Activated CD8-positive, alpha-beta memory T cell treated with anti-CD3 and anti-CD28 coated beads, Interleukin-2, amount 50 U/mL, for 48 hours (primary cell): ENCODE measurements at places on chromosomes 5 and 9.

DNA sequence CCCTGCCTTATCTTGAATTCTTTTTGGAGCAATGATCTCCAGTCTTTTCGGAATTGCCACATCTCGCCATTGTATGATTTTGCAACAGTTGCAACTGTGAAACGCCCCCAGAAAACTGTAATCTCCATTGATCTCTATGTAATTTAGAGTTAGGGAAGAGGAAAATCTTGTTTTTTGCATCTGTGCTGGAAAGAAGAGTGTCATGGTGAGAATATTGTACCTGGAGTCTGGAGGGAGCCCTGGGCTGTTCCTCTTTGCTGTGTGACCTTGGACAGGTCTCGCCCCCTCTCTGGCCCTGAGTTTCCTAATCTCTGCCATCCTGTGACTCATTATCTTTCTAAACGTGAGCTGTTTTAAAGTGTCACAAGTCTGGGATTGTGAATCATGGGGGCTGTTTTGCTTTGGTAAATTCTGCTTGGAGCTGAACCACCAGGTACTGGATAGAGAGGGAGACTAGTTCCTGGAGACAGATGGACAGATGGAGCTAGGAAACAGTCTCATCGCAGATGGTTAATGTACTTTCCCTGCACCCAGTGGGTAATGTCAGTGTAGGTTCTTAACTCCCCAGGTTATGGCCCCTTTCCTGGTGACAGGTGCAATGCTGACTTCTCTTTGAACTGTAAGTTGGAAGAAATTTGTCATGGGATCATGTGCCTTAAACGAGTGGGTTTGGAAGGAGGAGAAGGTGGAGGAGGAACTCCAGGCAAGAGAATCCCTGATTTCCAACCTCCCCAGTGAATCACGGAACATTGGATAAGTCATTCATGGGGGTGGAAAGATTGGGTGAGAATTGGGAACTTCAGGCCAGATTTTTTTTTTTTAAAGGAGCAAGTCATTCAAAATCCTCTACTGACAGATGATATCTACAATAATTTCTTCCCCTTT is 19.6 kb downstream of the PPARGC1B start:
- DNase-seq, result no peak

DNA sequence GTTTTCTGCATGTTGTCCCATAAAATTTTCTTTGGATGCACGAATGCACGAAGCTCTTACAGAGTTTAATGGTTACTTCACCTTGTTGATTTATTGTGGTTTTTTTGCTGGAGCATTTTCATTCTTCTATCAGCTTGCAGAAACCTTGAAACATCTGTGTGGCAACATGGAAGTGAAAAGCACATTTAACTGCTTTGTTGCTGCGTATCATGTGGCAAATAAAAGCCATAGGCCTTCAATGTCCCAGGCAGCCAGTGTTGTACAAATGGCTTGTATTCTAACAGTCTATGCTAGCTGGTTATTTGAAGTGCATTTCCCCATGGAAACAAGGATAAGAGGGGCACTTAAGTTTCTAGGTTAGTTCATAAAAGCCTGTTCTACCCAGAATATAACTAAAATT is 42.5 kb upstream of the RASGRF2 start:
- no peak for DNase-seq

- DNase-seq, result no peak
Measured at GRCh38 chr9:114437401-114437893, 49.7 kb upstream of the AKNA start.

- DNase-seq, result no peak
Measured at GRCh38 chr5:72621576-72621975, 114.4 kb upstream of the ZNF366 start.

- no peak for DNase-seq
Measured at GRCh38 chr9:104743376-104743985, 4.0 kb upstream of the NIPSNAP3A start.

GRCh38 chr9:13443346-13444244 is 164.1 kb upstream of the MPDZ start:
- no peak for DNase-seq

DNA sequence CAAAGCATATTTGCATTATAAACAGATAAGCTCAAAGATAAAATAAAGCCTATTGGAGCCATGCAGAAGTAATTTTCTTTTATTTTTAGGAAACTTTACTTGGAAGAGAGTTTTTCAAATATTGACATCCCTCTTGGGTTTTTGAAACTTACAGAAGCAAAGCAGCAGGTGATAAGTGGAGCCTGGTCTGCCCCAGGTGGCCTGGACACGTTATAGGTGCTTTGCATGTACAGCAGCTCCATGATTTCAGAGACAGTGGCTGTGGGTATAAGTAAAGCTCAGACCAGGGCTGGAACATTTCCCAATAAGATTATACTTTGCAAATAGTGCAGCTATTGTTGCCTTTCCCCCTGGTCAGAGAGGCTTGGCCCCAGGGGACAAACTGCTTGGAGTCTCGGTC is 51.5 kb downstream of the CCDC192 start:
- DNase-seq, result no peak

GRCh38 chr9:32703635-32704034 is 68.2 kb upstream of the TAF1L start:
- DNase-seq, result no peak

DNA sequence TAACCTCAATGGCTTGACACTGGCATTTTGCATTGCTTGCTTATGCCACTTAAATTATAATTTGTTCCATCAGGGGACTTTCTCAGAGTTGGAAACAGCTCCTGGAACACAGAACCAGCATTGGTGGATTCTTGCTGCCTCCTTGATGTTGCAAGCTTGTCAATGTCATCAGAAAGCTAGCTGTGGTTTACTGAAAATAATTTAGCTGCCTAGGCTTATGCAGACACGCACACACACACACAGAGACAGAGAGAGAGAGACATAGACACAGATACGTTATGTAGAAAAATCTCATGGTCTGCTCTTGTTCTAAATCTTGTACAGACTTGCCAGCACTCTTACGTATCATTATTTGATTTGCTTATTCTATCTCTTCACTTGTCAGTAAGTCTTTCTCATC is 78.0 kb downstream of the HMHB1 start:
- DNase-seq, result no peak

DNA sequence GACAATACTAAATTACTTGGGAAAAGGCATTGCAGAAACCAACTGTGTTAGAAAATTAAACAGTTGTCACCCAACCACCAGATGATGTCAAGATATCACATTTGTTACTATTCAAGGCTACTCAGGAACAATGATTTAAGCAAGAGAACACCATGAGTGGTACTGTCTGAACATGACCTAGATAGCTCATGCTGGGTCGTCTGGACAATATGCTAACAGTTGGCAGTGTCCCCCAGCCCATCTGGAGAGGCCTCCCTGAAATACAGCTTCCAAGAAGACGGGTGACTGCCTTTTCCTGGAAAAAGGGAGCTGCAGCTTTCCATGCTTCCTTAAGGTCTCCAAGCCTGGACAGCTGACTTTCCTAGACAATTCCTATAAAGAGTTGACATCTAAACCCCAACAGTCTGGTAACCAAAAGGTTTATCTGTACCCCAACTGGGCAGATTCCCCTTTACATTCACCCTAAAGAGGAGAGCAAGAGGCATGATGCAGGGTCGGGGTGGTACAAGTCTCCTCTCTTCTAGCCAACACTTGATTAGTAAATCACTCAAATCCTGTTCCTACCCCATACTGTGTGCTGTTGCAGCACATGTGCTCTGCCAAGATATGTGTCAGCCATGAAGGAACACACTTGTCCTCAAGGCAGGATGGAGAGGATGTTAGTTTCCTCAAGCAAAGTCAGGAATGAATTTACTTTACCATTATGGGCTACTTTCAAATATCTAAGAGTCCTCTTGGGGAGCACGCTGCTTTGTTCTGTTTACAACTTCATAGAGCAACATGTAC is 433.0 kb downstream of the PDE4D start:
- DNase-seq, result no peak

- no peak for DNase-seq
Measured at GRCh38 chr5:11801061-11801460, 103.2 kb downstream of the CTNND2 start.

DNA sequence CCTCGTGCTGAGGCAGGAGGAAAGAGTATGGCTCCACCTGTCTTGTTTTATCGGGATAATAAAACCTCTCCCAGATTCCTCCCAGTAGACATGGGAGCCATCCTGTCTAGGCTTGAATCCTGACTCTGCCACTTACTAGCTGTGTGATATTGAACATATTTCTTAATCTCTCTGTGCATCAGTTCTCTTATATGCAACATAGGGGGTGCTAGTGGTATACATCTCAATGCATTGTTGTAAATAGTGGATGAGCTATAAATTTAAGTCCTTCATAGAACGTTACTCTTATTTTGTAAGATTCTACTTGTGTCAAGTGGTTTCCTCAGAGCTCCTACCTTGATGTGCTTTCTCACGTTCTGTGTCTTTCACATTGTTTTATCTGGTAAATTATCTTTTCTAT is 417.7 kb upstream of the POU5F2 start:
- DNase-seq, result no peak

- DNase-seq, result no peak
Measured at GRCh38 chr5:62617943-62618342, 39.3 kb downstream of the LRRC70 start.

- no peak for DNase-seq
Measured at GRCh38 chr5:68542207-68542606, 326.7 kb downstream of the PIK3R1 start.

DNA sequence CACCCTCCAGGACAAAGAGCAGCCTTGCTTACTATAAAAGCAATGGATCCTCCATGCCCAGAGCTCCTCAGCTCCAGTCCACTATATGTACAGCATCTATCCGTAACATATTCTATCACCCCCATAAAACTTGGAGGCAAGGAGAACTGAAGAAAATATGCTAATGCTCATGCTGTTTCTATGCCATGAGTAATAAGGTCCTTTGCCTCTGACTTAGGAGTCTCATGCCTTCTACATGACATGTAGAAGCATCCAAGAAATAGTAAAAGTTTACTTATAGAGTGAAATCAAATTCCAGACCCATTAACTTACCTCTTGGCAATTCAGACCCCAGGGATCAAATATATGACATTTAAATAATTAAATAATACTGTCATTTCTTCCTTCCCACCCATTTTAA is 33.7 kb downstream of the SSBP2 start:
- no peak for DNase-seq

GRCh38 chr5:145292278-145292677 is 542.9 kb downstream of the PRELID2 start:
- DNase-seq, result no peak

- DNase-seq, result no peak
Measured at GRCh38 chr9:87878989-87879511, 3.6 kb upstream of the SPATA31E1 start.

DNA sequence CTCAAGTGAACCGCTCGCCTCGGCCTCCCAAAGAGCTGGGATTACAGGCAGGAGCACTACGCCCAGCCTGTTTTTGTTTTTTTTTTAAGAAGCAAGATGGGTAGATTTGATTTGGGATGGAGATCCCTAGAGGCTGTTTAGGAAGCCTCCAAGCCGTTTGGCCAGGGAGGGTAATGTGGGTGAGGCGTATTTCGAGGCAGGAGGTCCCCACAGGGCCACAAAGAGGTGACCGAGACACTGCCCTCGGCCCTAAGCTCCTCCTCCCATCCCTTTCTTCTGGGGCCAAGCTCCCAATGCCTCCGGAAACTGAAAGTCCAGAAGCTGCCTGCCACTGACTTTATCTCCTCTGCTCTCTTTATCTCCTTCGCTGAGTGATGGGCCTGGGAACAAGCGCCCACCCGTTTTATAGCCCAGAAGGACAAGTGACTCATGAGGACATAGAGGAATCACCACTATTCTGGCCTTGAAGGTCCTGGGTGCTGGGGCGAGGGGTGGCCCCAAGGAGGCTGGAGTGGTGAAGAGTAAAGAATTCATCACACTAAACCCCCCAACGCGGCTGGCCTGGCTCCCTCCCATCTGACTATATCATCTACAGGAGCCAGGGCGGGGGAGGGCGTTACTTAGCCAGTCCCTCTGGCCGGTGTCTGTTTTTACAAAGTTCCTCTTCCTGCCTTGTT is 2.0 kb upstream of the RALGDS start:
- DNase-seq, result no peak

- DNase-seq, result no peak
Measured at GRCh38 chr9:68537616-68537880, 3.1 kb downstream of the TMEM252 start.

DNA sequence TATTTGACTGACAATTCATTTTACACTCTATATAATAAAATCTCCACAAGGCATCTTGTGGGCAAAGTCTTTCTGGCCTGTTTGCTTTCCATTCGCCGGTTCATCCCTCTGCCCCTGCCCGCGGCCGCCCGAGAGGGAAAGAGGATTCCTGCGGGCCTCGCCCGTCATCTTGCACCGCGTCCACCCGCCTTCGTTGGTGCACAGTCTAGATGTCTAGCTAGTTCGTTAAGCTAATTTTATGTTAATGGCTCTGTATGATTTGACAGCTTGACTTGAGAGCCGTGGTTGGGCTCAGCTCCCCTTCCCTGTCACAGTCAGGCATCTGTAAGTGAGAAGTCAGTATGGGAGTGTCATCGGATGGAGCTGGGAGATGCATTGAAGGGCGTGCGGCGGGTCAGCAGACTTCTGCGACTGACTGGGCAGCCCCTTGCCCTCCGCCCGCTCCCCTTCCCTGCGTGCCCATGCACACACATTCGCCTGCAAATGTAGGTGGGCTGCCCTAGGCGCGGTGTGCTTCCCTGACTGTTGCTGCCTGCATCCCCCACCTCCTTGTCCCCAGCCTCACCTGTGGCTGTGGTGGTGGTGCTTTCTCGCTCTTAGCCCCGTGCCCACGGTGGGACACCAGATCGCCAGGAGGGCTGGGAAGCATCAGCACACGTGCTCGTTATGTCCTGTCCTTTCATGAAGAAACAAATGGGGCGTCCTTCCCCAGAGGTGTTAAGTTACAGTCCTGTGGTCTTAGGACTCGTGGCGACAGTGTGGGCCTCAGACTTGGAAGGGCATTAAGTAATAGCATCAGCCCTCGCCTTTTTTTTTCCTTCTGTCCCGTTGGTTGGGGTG is 25.9 kb upstream of the PRDM12 start:
- no peak for DNase-seq

DNA sequence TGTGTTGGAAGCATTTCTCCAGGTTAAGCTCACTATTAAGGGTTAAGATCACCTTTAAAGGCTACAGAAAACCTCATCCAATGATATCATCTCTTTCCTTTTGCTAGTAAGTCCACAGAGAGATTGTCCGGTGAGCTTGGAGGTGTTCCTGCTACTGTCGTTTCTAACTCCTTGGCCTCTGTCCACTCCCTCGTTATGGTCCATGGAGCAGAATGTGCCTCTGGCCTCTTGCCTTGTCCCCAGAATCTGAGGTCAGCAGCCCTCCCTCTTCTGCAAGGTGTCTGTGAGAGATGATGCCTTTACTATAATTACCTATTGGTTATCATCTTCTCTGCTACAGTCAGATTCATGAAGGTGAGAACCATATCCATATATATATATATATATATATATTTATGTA is 15.0 kb downstream of the ORM2 start:
- no peak for DNase-seq

DNA sequence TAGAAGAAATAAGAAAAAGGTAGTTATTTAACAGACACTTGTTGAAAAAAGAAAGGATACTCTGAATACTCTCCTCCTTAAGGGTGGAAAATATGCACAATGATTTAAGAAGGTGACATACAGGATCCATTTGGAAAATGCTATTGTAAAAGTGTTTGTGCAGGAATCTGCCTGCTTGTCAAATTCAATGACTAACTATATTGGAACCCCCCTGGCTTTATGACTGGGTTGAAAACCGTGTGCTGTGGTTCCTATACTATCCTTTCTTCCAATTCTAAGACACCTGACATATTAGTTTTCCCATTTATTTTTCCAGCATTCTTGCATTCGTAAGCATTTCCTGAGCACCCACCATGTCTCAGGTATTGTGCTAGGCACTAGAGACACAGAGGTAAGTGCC is 220.0 kb downstream of the GLIS3 start:
- no peak for DNase-seq

- no peak for DNase-seq
Measured at GRCh38 chr5:128053291-128053954, 30.1 kb upstream of the SLC12A2 start.

GRCh38 chr9:134170532-134171315 is 6.4 kb upstream of the RNU6ATAC start:
- no peak for DNase-seq
